Bone marrow (tissue), 2 donors: ENCODE measurements at places on chromosomes 5 and 9.

DNA sequence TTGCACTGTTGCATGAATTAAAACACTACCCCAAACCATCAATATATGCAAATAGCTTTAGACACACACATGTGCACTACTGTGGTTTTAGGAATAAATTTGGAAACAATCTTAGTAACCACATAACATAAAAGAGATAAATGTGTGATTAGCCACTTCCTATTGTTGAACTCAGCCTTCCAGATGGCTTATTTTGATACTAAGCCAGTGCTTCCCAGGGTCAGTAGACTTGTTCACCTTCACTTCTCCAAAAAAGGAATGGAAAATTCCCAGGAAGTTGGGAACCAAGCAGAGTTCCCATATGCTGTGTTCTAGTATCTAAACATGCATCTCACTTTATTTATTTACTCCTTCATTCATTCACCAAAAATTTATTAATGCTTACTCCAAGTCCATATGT is 47.8 kb downstream of the SVEP1 start:
- DNase-seq: no peak

- DNase-seq: no peak
Measured at GRCh38 chr9:137150617-137151457, 11.9 kb downstream of the GRIN1 start.

DNA sequence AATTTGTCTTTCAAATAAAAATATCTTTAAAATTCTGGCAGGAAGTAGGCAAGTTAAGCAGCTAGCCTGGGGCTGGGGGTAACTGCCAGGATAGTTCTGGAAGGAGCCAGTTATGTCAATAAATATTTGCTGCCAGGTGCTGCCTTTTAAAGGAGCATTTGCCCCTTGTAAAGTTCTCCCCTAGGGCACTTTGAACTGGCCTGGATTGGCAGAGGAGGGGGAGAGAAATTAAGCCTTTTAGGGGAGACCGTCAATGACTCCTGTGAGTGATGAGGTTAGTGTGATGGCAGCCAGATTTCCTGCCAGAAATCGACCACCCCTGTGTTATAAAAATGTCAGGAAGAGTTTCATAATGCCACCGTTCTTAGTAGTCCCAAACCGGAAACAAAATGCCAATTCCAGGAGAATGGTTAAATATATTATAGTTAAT is 89.8 kb upstream of the ELL2 start:
- DNase-seq: no peak

DNA sequence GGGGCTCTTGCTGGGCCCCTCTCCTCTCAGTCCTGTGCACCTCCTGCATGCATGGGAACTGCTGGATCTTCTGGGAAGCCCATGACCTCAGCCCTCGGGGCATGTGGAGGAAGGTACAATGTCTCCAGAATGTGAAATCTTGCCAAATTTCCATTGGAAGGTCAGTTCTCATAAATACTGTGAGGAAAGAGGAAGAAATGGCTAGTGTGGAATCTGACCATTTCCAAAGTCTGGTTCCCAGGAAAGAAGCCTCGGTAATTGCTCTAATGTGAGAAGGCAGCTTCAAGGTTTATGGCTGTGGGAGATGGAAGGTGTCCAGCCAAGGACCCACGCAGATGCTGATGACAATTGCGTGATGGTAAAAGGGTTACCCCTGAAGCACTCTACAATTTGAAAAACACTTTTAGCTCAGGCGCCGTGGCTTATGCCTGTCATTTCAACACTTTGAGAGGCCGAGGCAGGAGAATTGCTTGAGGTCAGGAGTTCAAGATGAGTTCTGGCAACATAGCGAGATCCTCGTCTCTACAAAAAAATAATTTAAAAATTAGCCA is 8.1 kb upstream of the IL17B start:
- DNase-seq: no peak

DNA sequence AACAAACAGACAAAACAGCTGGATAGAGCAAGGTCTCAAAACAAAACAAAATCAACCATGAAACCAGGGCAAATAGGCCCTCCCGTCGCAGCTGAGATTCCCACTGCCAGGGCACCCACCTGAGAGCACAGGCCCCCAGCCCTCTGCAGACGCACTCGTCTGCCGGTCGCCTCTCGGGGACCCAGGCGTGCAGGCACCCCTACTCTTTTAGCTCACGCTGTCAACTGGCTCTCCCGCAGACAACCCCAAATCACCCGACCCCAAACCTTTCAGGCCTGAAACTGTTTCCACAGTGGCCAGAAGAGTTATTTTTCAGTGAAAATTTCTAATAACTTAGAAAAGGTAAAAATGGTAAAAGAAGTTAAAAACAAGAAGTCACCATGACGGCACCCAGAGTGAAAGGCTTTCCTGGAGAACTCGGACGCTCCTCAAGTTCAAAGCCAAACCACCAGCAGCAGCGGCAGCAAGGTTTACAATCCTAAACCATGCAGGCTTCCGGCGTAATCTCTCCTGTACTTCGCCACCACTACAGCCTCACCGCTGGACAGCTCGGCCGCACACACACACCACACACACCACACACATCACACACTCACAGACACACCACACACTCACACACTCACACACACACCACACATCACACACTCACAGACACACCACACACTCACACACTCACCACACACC is 1.9 kb upstream of the UBE2QL1 start:
- DNase-seq: no peak

DNA sequence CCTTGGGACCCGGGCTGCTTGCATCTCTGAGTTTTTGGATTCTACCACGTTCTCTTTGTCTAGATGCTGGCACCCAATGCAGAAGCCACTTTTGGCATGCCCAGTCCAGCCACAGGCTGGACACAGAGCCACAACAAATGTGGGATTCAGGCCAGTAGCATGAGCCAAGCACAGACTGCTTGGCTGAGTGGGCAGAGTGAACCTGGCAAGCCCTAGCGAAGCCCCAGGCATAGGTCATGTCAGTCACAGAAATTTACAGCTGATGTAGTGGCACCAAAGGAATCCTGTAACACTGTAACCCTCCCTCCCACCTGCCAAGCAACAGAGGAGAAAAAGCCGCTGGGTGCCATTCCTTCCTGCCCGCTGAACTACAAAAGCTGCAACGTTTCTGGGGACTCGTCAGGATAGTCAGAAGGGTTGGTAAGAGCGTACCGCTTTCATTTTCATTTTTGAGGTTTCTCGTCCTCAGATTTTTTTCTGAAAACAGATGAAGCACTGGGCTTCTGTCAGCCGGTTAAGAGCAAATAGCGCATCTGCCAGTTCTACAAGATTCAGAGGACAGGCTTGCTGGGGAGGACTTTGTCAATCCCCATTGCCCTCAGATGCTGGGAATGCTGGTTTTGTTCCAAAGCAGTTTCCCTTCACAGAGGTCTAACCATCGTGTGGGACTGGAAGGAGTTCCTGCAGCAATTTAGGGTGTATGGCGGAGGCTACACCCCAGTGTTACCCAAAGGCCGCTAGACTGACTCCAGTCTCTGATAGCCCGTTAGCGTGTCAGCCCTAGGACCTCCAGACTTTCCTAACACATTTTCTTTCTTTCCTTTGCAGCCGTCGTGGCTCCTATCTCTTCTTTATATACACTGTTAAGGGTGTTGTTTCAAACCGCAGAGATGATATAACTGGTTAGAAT is 399.0 kb downstream of the HTR1A start:
- DNase-seq: no peak

DNA sequence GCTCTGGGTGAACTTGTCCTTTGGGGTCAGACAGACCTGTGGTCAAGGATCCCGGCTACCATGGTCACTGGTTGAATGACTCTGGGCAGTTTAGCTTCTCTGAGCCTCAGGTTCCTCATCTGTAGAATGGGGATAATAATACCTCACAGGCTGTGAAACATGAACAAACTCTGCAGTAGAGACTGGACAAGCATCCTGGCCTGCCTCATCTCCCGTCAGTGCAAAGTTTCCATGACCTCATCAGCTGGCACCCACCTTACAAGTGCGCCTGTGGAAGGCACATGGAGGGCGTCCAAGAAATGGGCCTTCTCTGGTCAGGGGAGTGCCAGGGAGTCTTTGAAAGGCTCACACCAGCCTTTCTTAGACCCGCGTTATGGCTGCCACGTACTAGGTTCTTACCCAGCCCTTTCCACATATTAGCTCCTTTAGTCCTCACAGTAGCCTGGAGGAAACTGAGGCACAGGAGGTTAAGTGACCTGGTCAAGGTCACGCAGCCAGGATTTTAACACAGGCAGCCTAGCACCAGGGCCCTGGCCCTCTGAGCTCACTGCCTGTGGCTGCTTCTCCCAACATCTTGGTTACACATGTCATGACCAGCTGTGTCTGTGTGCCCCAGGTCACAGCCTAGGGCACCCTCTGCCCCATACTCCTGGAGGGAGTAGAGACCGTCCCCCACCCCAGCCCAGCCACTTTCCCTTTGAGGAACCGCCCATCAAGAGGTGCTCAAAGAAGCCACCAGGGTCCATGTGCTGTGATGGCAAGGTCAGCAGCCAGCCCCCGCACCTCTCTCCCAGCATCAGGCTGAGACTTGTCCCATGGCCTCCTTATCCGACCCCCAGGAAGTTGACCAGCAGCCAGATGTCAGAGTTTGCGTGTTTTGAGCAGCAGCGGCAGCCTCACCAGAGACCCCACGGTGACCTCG is 39.4 kb upstream of the RPL26L1 start:
- DNase-seq: no peak

- DNase-seq: no peak
Measured at GRCh38 chr9:115042781-115043509, 75.0 kb downstream of the TNC start.

- DNase-seq: no peak
Measured at GRCh38 chr5:72860499-72860898, 44.0 kb downstream of the TNPO1 start.

- DNase-seq: no peak
Measured at GRCh38 chr5:26940994-26941393, 97.4 kb downstream of the CDH9 start.

GRCh38 chr5:29462241-29462640 is 1731.2 kb upstream of the CDH6 start:
- no peak for DNase-seq
